Mesenteric fat pad (tissue), 1 donor: ENCODE measurements at places on chromosomes 3 and 15. TPM values are rescaled to one million over a fixed set of nuclear protein-coding genes. Genes with fewer than 3 reads are reported as not detected.

- no peak for DNase-seq
Measured at GRCh38 chr3:109188741-109189140, 52.2 kb downstream of the C3orf85 start.

GRCh38 chr3:183637106-183637486 lies 1.7 kb downstream of the KLHL24 start:
- no peak for DNase-seq

DNA sequence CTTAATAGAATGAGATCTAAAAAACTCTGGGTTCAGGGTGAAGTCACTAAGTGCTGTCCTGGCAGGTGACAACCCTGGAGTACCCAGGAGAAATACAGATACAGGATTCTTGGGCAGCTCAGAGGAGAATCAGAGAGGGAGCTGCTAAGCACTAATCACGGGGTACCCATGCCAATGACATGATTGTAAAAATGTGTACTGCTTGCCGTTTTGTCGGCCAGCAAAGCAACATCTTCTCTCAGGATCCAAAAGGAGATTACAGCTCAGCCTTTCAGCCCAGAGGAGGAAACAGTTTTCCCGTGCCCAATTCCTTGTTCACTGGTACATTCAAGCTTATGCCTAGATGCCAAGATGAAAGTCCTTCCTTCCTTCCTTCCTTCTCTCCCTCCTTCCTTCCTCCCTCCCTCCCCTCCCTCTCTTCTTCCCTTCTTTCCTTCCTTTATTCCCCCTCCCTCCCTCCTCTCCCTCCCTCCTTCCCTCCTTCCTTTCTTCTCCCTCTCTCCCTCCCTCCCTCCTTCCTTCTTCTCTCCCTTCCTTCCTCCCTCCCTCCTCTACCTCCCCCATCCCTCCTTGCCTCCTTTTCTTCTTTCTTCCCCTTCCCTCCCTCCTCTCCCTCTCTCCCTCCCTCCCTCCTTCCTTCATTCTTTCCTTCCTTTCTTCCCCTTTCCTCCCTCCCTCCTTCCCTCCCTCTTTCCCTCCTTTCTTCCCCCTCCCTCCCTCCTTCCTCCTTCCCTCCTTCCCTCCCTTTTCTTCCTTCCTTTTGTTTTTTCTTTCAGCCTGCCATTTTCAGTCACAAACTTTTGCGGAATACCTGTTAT lies 4.1 kb upstream of the MINAR1 start:
- no peak for DNase-seq

TIGIT gene
- 0.42 TPM for total RNA-seq

ACP3 gene
- total RNA-seq = 2.5 TPM
